ENCODE measurements at places on chromosomes 2 and 18. TPM values are rescaled to one million over a fixed set of nuclear protein-coding genes. Genes with fewer than 3 reads are reported as not detected.

CHRNG gene
- 19.5 TPM for total RNA-seq

FIGN gene
- total RNA-seq: 1.9 TPM

GDF7 gene
- total RNA-seq: 0.82 TPM

SERPINB11 gene
- 1.0 TPM for total RNA-seq

HMSD gene
- total RNA-seq: not detected

NT5DC4 gene
- 0.21 TPM for total RNA-seq

RAPGEF4 gene
- total RNA-seq: 11.3 TPM

GKN2 gene
- total RNA-seq: not detected

NMUR1 gene
- total RNA-seq: 0.41 TPM

FHOD3 gene
- 33.0 TPM for total RNA-seq

TUBA4B gene
- not detected for total RNA-seq

EIF4E2 gene
- total RNA-seq: 127 TPM

GPR35 gene
- 1.1 TPM for total RNA-seq

RGPD4 gene
- not detected for total RNA-seq

TUBA3D gene
- not detected for total RNA-seq

DNAH6 gene
- total RNA-seq: 0.51 TPM

INPP5D gene
- 9.1 TPM for total RNA-seq

CNDP1 gene
- total RNA-seq: not detected

GRB14 gene
- 19.7 TPM for total RNA-seq
